SJCRH30 (cell line): ENCODE measurements at places on chromosomes 2 and 18.
A peak's percentile ranks its signal among the peaks of the same experiment; 100 is the strongest.

- DNase-seq: no peak
Observed at GRCh38 chr2:233358947-233359346, 4.7 kb downstream of the DGKD start.

GRCh38 chr18:63017076-63017475 is 301.7 kb downstream of the PHLPP1 start:
- no peak for DNase-seq

DNA sequence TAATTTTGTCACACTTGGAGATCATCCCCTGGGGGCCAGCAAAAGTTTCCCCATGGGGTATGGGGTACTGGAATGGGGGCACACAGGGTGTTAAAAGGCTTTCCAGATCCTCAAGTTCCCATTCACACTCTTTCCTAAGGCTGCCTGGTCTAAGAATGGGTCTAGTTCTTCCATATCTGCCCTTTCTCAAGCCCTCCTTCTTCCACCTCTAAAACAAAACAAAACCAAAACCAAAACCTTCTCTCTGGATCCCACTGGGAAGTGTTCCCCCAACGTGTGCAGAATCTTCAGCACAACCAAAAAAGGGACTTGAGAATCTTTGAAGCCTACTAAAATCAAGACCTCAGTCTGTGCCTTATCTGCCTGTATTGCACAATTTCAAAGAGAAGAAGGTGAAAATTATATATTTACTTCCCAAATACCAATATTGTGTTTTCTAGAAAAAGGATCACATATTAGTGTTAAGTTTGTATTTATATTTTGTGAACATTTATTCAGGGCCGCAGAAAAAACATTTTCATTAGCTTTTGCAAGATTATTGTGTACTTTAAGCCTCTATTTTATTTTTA is 207.2 kb upstream of the TCF4 start:
- no peak for DNase-seq

- DNase-seq: no peak
Observed at GRCh38 chr2:132797556-132797955, 127.6 kb upstream of the LYPD1 start.

DNA sequence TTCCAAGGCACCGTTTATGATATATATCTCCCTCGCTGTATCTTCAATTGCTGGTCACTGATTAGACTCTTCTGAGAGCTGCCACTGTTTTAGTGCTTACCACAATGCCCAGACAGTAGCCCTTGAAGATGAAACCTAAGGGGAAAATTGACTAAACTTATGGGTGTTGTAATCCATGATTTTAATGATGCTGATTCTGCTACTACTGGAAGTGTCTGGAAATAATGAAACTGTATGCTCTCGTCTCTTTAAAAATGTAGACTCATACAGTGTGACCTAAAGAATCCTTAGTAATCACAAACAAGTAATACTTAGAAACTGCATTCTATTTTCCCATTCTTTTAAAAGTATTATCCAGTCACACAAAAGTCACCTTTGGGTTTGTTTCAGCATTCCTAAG is 5.5 kb upstream of the SLC8A1 start:
- DNase-seq: no peak

DNA sequence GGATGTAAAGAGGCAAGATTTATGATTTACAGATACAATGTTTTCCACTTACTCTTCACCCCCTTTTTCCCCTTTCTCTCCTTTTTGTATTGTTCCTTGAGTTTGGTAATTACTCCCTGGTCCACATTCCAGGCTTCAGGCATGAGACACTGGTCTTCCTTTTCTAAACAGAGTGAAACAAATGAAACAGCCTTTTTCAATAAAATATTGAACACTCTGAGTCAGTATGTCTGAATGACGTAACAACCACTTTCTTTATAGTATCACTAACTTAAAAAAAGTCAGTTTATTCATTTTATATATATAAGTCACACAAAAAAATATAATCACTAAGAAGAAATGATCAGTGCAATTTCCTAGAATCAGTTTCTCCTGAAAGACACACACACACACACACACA is 79.7 kb downstream of the STRN start:
- no peak for DNase-seq

- DNase-seq: peak; percentile 38
Observed at GRCh38 chr18:78875016-78875777, 104.4 kb upstream of the SALL3 start.

- DNase-seq: no peak
Observed at GRCh38 chr2:128385365-128385764, 66.7 kb upstream of the HS6ST1 start.

GRCh38 chr2:38109732-38110181 is 33.8 kb upstream of the CYP1B1 start:
- DNase-seq: no peak

DNA sequence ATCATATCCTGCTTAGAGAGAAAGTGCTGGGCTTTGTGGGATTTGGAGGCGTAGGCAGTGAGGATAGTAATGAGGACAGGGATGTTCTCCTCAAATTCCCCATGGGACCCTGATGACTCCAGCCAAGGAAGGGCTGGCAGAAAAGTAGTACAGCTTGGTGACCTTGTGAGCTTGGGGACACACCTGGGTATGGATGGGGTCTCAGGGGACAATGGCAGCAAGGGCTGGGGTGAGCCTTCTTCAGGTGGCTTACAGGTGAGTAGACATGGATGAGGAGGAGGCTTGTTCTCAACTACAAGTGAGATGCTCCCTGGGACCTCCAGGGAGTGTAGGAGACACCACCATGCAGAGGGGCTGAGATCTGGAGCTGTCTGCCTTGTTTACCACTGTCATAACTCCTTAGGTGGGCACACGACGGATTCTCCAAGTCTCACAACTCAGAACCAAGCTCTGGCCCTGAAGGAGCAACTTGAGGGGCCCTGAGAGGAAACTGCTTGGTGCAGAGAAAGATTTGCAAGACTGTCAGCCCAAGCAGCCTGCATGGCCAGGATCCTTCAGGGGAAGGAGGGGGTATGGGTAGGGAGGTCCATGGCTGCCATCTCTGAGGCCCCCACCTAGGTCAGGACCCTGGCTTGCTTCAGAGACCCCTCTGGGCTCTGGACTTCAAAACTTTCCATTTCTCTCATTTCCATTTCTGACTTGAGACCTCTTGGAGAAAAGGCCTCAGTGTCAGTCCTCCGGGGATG is 262.8 kb downstream of the DYSF start:
- no peak for DNase-seq

GRCh38 chr2:96578731-96579130 is 42.2 kb downstream of the ARID5A start:
- DNase-seq: no peak

- DNase-seq: no peak
Observed at GRCh38 chr2:236177967-236178889, 10.0 kb upstream of the GBX2 start.
